ACHN (cell line): ENCODE measurements at places on chromosomes 3 and 15.

DNA sequence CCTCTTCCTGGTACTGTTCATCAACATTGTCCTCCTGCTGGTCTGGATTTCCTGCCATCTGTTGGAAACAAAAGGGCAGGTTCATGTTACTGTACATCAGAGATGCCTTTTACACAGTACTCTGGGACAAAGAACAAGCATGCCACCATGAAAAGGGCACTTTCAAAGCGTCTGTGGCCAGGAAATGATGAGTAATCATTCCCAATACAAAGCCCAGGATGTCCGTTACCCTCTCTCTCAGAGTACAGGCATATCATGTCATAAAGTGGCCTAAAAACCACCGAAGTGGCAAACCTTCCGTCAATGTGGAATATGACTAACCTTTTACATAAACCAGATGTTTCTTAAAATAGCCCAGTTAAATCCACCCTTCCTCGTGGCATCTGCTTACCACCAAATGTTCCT, 71.2 kb downstream of the GOLIM4 start:
- no peak for DNase-seq

DNA sequence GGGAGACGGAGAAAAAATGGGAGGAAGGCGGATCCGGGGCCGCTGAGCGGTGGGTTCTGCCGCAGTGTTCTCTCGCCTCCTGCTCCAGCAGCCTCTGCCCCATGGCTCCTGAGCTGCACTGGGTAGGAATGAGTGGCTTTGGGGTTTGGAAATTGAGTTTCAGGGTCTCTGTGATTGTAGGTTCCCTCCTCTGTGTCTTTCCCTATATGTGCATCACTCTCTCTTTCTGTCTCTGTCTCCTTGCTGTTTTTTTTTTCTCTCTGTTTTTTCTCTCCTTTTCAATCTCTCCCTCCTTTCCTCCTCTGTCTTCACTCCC, 1.9 kb downstream of the GRM7 start:
- no peak for DNase-seq

DNA sequence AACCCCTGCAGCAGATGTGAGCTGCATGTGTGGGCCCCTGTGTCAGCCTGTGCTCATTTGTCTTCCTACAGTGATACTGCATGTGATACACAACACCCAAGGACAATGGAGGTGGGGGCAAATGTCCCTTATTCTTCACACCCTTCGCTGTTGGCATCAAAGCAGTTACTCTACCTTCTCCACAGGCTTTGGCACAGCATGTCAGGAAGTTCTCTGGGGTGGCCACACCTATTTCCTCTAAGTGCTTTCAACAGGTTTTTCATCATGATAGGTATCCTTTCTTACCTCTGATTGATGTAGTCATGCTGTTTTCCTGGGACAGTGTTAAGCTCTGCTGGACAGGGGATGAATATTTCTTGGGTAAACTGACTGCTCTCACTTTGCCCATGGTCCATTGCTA, 29.5 kb downstream of the ZNF662 start:
- DNase-seq = no peak

- DNase-seq = no peak
These were observed 344.2 kb upstream of the ROPN1 start for GRCh38 chr3:124336067-124336656.

GRCh38 chr3:23760325-23760724, 45.4 kb upstream of the UBE2E1 start:
- no peak for DNase-seq

DNA sequence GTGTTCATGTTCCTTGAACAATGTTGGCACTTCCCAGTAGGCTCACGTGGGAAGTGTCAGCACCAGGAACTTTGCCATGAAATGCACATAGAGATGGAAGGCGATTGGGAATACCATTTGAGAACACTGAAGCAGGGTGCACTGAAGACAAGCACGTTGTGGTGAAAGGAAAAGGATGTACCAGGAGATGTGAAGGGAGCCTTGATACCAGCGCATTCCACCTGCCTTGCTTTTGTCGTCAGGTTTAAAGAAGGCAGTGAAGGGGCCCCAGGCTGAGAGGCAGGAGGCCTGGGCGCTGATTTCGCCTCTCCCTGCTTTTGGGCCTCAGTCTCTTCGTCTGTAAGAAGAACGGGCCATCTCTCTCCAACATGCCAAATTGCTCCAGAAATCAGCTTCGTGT, 194.5 kb upstream of the HES1 start:
- no peak for DNase-seq

DNA sequence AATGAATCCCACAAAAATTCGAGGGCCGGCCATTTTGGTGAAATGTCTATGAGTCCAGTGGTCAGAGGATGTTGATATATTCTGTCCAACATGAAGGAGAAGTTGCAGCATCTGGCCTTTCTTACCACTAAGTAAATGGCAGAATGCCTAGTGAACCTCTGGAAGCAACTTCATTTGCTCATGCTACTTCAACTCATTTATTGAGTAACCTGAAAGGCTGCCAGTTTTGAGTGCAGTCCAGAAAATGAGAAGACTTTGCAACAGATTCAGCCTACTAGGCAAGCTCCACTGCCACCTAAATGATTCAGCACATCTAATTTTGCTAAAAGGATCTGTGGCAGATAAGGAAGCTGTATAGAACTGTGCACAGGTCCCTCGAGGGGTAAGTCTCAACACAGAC, 265.0 kb downstream of the OPA1 start:
- DNase-seq = no peak

GRCh38 chr3:127532561-127533203, 57.9 kb downstream of the TPRA1 start:
- no peak for DNase-seq

- DNase-seq = no peak
These were observed 243.6 kb upstream of the LYSMD4 start for GRCh38 chr15:99976811-99977271.
